ENCODE measurements at places on chromosomes 13 and 19.

- no peak for DNase-seq
These were observed 441.5 kb upstream of the PCDH20 start for GRCh38 chr13:61857198-61857597.

GRCh38 chr13:94658926-94659597, 53.3 kb downstream of the SOX21 start:
- no peak for DNase-seq

- no peak for DNase-seq
These were observed 56.1 kb downstream of the PDS5B start for GRCh38 chr13:32642316-32642715.

DNA sequence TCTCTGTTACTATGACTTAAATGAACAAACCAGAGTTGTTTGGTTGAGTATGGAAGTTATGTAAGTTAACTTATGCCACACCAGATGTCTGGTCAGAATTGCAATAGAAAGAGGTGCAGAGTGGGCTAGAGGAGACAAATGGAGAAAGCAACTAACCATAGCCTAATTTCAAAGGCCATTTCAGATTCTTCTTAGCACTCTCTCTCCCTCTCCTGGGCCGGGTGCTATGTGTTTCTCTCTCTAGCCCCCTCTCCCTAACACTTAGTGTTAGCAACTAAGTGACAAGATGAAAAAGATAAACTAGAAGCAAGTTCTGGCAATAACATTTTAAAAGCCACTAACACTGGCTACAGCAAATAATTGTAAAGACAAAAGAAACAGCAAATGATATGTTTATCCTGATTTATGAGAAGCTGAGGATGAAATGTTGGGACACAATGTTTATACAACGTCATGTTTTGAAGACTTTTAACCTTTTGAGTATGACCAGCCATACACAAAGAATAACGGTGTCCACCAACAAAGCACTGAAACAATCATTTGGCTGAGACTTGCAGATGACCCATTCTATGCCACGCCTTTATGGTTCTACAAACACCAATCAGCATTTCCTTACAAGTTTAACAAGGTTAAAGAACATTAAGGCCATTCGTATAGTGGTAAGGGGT, 18.6 kb downstream of the SERPINE3 start:
- DNase-seq, result no peak

GRCh38 chr13:36057547-36057946, 73.6 kb downstream of the DCLK1 start:
- no peak for DNase-seq

Measured in central memory CD4-positive, alpha-beta T cell (primary cell).